ENCODE measurements at places on chromosomes 7 and 10.

GRCh38 chr10:51217505-51217904 is 143.2 kb downstream of the PRKG1 start:
- no peak for DNase-seq

- DNase-seq: no peak
Observed at GRCh38 chr7:90758933-90759562, 162.9 kb downstream of the CDK14 start.

- DNase-seq: no peak
Observed at GRCh38 chr10:87723500-87723899, 63.8 kb downstream of the PAPSS2 start.

- DNase-seq: no peak
Observed at GRCh38 chr7:86790383-86790782, 146.7 kb downstream of the GRM3 start.

DNA sequence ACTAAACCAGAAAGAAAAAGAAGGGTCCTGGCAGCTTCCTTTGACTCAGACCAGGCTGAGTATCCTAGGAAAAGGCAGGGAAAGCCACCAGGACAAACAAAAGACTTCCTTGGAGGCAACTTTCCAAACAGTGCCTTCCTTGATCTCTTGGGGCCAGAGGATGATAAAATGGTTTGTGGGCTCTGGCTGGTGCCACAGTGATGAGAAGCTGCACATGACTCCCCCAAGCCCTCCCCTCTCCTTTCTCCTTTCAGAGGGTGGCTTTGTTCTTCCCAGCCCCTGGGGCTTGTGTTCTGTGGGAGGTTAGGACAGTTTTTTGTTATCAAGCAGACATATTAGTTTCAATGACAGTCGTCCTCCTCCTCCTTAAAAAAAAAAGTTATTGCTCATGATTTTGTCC is 183.2 kb downstream of the SEM1 start:
- peak; percentile 7 for DNase-seq

GRCh38 chr7:143504937-143505297 is 27.2 kb downstream of the TAS2R41 start:
- DNase-seq: no peak

DNA sequence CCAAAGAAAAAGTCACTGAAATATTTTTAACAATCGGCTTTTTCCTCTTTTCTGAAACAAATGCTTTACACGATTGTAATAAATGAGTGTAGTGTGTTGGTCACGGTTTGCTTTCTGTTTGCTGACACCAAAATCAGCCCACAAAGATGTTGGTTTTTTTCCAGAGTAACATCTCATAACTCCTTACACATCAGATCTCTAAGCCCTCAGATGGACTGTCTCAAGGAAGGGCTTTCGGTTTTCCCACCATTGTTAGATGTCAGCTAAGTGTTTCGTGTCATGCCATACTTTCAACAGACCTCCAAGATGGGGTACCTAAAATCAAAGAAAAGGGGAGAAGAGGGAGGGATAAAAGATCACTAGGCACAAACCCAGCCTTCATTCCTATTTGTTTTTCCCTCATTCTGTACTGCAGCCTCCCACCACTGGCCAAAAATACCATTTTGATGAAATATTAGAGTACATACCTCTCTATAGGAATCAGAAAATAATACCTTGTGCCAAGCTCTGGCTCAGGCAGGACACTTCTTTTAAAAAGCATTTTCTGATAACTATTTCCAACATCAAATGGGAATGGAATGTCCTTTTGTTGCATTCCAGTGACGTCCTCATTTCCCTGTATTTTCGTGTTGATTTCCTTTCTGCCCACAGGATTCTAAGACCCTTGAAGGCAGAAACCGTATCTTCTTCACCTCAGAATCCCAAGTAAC is 159.1 kb downstream of the DGKI start:
- no peak for DNase-seq

- peak; percentile 32 for DNase-seq
Observed at GRCh38 chr10:100912013-100912604, 654 bp upstream of the SLF2 start.

- no peak for DNase-seq
Observed at GRCh38 chr10:74949843-74950765, 123.7 kb downstream of the KAT6B start.

DNA sequence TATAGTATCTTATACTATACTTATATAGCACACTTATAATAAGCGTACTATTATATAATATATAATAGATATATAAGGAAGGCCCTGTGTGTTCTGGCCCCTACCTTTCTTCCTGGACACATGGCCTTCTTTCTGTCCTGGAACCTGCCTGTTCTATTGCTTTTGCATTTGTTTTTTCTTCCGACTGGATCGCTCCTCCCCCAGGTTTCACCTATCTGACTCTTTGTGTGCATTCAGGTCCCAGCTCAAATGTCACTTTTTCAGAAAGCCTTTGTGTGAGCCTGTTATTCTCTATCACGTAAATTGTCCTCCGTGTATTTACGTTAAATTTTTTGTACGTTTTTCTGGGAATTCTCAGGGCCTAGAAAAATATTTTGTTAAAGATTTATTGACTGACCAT is 2.9 kb upstream of the TRIM8 start:
- DNase-seq: peak; percentile 74

GRCh38 chr7:129771928-129772479 is 160.5 kb downstream of the NRF1 start:
- no peak for DNase-seq

DNA sequence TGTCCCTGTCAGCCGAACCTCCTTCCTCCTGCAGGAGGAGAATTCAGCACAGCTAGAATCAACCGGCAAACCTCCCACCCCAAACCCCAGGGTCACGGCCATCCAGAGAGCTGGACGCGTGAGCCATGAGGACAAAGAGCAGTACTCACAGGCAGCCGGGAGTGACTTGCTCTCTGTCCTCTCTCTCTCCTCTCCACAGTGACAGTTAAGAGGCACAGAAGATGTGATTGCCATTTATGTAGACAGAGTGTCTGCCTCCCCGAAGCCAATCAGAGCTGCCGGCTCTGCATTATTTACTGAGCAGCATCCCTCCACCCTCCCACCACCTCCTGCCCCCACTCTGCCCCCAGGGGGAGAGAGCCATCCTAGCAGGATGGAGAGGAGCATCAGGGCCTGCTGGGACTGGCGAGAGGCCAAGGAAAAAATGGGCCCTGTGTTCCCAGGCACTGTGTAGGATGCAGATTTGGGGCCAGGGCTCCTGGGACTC is 4.3 kb downstream of the DDC start:
- DNase-seq: peak; percentile 97

GRCh38 chr7:114392686-114393085 is 21.9 kb upstream of the FOXP2 start:
- no peak for DNase-seq

DNA sequence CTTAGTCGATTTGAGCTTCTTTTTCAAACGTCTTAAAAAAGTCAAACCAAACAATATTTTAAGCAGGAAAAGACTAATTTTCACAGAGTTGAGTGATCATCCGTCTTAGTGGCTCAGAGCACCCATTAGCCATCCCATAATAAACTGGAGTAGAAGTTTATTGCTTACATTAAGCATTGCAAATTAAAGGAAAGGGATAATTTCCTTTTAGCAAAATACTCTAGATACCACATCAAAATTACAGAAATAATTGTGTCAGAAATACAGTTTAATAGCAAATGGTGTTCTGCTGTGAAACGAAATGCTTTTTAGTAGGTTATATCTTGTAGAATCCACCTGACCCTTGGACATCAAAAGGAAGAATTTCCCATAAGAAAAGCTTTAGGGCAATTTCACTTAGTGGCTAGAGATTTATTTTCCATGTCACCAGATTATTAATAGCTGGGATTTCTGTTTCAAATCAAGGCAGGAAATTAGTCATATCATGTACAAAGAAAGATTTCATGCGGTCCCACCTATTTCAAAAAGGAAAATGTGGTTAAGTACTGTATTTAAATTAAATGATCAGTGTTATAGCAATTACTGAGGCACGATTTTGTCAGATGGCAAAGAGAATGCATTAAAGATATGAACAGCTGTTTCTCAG is 96.2 kb downstream of the NPTX2 start:
- DNase-seq: no peak

- no peak for DNase-seq
Observed at GRCh38 chr7:158422887-158423560, 164.6 kb downstream of the PTPRN2 start.

GRCh38 chr10:18658271-18659124 is 733 bp upstream of the ARL5B start:
- peak; percentile 38 for DNase-seq

GRCh38 chr7:46035166-46035565 is 114.1 kb upstream of the IGFBP3 start:
- no peak for DNase-seq

GRCh38 chr10:113646336-113647201 is 17.3 kb downstream of the NRAP start:
- DNase-seq: no peak

GRCh38 chr7:93014410-93014809 is 103.4 kb downstream of the SAMD9 start:
- no peak for DNase-seq

GRCh38 chr7:82323806-82324205 is 119.8 kb downstream of the CACNA2D1 start:
- no peak for DNase-seq

GRCh38 chr10:99560277-99561126 is 27.8 kb downstream of the NKX2-3 start:
- DNase-seq: peak; percentile 62

- peak; percentile 72 for DNase-seq
Observed at GRCh38 chr7:33511778-33512177, 382.4 kb downstream of the BBS9 start.

DNA sequence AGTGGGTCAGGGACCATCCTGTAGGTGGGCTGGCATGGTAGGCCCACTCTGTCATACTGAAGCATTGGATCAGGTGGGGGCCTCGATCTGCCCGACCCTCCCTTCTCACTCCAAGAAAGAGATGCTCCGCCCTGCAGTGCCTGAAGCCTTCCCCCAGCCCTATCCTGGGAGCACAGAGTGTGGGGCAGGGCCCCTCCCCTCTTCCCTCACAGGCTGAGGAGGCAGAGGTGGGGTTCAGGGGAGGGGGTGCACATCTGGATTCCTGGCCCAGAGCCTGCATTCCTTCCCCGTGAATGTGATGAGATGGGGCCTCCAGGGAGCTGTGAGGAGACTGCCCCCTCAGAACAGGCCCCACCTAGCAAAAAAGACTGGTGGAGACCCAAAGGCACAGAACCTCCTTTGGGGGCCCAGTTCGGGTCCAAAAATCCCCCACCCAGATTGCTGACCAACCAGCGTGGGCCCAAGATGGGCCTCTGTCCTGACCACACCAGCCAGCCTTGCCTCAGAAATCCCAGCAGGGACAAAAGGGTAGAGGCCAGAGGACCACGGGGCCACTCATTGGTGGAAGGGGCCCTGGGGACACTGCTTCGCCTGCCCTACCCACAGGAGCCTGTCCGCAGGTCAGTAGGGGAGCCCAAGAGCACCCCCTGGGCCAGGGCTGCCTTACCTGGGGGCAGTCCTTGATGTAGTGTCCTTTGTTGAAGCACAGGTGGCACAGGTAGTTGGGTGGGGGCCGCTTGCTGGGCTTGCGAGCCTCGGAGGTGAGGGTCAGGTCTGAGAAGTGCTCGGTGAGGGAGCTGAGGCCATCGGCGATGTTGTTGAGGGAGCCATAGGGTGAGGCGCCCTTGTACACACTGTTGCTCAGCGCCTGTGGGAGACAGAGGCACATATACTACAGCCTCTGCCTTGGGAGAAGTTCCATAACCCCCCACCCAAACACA is 13.3 kb downstream of the ZCCHC24 start:
- DNase-seq: no peak

- DNase-seq: no peak
Observed at GRCh38 chr10:79185067-79185774, 116.5 kb downstream of the ZMIZ1 start.

DNA sequence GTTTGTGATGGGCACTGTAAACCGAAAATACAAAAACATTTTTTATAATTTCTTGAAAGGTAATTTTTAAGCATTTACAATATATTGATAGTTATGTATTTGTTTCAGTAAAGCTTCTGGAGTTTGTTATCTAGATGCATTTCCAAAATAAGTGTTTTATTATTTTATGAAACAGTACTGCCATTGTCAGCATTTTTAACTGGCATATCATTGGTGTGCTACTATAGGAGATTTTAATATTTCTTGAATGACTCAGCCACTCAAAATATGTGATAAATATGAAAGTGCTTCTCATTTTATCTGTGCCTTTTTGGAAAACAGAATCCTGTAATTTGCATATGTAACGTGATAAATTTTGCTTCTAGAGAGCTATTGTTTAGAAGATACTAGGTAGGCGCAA is 97.9 kb downstream of the ANKIB1 start:
- DNase-seq: no peak

- peak; percentile 96 for DNase-seq
Observed at GRCh38 chr10:71085689-71086438, 126.5 kb upstream of the UNC5B start.

DNA sequence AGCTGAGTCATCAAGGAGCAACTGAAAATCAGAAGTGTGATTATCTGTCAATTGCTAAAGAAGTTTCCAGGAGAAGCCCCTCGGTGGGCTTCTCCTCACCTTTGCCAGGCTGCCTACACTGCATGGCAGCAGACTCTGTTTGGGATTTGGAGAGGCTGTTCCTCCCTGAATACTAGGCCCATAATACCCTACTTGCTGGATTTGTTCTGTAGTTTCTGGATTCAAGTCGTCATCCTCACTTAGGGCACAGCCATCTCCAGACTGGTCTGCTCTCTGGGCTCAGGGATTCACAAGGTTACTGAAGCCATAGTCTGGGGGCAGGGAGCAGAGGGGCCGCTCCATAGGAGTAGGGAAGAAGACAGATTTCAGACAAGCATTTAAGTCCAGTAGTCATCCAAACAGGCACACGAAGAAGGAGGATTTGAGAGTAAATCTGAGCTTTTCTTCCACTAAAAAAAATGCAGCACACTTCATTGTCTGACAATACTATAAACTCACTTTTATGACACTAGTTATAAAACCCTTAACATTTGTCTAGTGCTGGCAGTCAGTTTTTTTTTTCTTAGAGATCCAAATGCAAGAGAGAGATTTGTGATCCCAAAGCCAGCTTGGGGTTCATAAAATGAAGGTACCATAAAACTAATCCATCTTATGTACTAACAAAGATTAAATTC is 723.3 kb downstream of the GRID1 start:
- no peak for DNase-seq

DNA sequence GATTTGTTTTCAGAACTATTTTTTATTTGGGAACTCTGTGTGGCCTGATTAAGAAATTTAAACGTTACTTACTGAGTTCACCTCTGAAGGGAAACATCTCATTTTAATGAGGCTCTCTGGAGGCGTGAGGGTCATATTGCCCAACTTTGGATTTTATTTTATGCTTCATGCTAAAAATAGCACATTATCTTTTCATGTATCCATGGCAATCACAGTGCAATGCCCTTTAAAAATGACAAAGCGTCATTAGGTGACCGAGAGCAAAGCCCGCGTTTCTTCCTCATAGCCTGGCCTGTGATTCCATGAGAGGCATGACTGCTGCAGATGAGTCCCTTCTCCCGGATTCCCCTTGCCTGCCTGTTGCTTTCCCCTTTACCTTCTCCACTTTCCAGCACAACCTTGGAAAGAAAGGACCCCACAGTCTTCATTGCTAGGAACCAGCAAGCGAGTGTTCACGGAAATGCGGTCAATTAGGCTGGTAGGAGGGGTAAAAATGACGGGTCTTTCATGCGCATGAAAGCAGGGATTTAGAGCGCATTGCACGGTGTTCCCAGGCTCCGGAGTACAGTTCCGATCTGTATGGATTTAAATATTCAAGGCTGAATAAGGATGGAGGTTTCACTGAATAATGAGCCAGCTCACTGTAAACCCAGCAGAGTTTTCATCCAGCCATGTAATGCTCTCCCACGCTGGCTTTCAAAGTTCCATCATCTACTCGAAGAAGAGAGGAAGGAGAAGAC is 98.2 kb upstream of the PITRM1 start:
- peak; percentile 79 for DNase-seq
